ENCODE measurements at places on chromosomes 1 and 21.
A peak's percentile ranks its signal among the peaks of the same experiment; 100 is the strongest.

- no peak for DNase-seq
Measured at GRCh38 chr1:109644670-109645069, 11.2 kb upstream of the GSTM4 start.

DNA sequence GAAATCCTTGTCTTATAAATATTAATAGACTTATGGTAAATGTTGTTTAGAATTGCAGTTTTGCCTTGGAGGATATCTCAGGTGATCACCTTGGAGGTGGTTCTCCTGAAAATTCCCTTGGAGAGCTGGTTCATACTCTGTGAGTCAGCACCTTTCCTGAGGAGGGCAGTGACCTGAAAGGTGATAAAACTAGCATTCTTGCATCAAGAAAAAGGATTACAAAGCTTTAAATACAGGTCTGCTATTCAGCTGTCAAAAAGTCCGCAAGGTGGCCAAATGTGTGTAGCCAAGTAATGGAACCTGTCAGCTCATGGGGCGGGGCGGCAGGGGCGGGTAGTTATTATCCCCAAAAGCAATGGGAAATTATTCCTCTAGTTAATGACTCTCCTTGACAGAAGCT lies 52.8 kb upstream of the EDARADD start:
- DNase-seq, result no peak

GRCh38 chr1:184973272-184974055 lies 844 bp downstream of the NIBAN1 start:
- DNase-seq, result peak; percentile 66

DNA sequence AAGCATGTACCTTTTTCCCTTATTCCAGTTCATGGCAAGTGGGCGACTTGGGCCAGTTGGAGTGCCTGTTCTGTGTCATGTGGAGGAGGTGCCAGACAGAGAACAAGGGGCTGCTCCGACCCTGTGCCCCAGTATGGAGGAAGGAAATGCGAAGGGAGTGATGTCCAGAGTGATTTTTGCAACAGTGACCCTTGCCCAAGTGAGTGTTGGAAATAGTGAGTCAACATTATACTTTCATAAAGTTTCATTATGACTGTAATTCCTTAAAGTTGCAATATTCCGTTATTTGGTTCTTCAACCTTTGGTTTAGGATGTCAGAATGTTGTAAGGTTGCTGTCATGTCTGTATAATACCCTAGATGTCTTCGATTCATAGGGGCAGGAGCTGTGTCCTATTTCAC lies 230.5 kb downstream of the TPR start:
- no peak for DNase-seq

GRCh38 chr1:227558732-227559262 lies 4.6 kb upstream of the ZNF678 start:
- DNase-seq, result no peak

DNA sequence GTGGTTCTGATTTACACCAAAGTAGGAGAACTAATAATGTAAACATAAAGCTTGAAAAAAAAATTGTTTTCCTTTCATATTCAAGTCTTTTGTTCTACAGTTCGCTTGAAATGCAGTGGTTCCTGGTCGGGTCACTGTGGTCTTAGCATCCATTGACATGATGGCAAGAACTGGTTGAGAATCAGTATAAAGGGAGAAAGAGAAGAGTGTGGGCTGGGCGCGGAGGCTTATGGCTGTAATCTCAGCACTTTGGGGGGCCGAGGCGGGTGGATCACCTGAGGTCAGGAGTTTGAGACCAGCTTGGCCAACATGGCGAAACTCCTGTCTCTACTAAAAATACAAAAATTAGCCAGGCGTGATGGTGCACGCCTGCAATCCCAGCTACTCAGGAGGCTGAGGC lies 250.9 kb downstream of the BACH1 start:
- no peak for DNase-seq
